ENCODE measurements at places on chromosomes 13 and 19.

DNA sequence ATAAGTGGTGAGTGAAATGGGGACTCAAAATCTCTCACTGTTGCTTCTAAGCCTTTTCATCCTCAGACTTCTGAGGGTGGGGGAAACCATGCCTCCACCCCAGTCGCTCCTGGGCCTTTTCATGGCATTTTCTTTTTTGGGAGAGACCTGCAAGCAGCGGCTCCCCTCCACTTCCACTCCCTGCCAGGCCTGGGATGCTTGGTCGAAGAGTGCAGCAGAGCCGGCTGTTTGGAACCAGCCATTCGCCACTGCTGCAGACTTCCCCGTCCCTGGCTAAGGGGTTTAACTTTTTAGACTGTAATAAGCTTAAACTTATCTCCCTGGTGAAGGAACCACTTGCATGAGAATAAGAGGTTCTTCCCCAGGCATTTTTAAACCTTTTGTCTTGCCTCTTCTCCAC, 617.2 kb downstream of the PCDH9 start:
- no peak for ATAC-seq

GRCh38 chr13:79246578-79246949, 159.5 kb downstream of the RBM26 start:
- ATAC-seq = no peak

- ATAC-seq = peak; percentile 44
These were observed 3.8 kb downstream of the PDE4A start for GRCh38 chr19:10424011-10424637.

DNA sequence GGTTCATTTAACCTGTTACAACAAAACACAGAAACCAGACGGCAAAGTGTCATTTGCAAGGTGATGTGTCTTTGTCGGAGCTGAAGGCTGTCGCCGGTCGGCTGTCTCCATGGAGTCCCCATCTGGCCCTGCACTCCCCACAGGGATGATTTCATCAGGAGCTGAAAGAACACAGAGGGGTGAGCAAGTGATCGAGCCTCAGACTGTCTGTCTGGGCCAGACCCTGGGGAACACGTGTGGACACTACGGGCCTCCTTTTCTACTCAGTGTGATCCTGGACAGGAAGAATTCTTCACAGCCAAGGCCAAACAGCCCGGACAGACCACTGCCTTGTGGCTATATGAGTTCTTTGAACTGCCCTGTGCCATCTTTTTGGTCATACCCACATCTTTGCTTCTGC, 85.1 kb downstream of the RNASEH2B start:
- ATAC-seq = no peak

- no peak for ATAC-seq
These were observed 460.0 kb downstream of the RFC3 start for GRCh38 chr13:34277936-34278335.

DNA sequence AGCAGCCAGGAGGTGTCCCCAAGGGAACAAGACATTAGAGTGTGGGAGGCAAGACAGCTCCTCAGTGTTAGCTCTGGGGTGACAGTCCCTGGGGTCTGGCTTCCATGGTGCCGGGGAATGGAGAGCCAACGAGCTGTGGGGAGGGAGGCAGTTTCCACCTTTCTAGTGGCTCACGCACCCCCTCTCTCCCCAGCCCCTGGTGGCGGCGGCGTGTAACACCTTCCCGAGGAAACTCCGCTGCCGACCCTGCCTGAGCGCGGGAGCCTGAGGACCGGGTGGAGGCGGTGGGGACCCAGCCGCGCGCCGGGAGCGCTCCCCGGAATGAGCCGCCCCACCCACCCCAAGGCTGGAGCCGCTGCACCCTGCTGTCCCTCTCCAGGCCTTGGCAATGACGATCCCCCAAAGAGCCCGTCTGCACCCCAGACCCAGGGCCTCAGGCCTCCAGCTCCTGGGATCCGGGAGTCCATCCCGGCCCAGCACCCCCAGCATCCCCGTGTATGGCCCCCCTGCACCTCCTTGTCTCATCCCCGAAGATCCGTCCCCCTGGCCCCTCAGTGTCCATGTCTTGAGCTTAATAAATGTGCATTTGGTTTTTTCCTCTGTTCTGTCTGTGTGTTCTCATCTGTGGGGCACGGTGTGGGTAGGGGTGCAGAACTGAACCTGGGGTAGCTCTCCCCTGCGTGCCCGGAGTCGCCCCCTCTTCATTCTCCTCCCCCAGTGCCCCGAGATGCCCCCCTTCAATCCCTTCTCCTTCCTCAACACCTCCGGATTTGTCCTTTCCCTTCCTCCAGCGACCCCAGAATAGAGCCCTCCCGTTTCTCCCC, 622 bp upstream of the FXYD5 start:
- ATAC-seq = peak; percentile 72

DNA sequence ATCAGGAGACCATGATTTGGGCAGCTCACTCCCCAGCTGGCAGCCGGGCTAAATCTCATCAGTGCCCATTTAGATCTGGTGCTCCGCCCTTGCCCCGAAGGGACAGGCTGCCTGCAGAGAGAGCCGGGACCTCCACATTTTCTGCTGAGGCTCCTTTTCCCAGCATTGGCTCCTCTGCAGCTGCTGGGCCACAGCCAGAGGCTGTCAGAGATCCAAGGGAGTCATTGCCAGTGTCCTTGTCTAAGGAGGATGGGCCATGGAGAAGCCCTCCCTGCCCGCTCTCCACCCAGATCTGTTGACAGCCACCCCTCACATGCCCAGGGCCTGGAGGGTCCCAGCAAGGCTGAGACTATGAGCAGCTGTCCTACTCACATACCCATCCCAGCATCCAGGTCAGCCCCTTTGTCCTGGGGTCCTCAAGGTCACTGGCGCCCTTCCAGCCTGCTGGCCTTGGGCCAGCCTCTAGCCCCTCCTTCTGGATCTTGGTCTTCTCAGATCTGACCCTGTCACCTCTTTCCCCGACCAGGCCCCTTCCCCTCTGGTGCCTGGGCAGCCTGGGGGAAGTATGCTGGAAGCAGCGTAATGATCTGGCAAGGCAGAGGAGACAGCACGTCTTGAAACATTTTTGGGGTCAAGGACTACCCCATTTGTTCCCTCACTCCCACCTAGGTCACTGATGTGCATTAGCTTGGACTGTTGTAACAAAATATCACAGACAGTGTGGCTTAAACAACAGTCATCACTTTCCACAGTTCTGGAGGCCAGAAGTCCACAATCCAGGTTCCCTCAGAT, 7.9 kb downstream of the PIN1 start:
- ATAC-seq = no peak

- ATAC-seq = peak; percentile 13
These were observed 187.1 kb downstream of the TDRD3 start for GRCh38 chr13:60583911-60584753.

GRCh38 chr19:41796362-41796761, at the start of gene CEACAM3:
TSS of gene CEACAM3 (plus strand) at chr19:41796587. CDS start at chr19:41796678, 91 bp downstream.
- no peak for ATAC-seq

DNA sequence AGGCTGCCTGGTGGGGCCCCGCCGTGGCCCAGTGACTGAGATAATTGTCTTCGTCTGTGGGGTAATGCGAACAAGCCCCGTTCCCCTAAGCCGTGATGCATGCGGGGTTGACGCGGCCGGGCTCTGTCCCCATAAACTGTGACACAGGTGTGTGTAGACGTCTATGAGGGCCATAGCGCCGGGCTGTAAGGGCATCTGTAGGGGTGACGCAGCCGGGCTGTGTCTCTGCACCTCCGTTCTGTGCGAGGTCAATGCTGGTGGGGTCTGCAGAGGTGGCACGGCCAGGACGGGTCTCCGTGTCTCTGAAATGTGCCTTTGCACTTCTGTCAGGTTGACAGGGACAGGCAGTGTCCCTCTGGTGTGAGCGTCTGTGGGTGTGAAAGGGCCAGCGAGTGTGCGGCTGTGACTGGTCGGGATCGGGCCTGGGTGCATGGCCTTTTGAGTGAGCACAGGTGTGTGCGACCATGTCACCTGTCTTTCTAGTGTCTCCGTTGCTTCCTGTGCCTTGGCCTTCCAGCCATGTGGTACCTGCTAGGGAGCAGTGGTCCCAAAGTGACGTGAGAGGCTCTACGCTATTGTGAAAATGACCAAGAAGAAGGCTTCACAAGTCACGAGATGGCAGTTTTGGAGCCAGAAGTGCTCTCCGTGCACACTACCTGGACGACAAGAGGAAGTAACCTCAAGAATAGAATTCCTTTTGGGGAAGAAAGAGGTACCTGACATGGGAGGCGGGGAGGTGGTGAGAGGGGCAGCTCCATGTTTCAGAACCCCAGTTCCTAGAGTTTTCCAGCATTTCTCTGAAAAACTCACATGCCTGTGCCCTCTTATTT, 16.4 kb upstream of the ZNF331 start:
- no peak for ATAC-seq

DNA sequence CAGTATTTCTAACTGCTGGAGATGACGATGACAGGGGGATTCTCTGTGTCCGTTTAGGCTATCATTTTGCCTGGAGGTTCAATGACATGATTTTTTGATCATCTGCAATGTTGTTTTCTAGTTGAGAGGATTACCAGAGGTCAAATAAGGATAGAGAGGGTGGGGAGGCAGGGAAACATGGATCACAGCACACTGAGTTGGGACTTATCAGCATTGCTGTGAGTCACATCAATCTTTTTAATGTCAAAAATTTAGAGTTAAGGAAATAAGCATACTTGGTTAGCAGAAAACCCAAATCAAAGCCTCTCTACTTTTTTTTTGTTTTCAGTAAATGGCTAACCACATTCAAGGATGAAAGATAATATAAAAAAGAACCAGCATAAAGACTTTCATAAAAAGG, 43.0 kb upstream of the CSNK1A1L start:
- no peak for ATAC-seq

DNA sequence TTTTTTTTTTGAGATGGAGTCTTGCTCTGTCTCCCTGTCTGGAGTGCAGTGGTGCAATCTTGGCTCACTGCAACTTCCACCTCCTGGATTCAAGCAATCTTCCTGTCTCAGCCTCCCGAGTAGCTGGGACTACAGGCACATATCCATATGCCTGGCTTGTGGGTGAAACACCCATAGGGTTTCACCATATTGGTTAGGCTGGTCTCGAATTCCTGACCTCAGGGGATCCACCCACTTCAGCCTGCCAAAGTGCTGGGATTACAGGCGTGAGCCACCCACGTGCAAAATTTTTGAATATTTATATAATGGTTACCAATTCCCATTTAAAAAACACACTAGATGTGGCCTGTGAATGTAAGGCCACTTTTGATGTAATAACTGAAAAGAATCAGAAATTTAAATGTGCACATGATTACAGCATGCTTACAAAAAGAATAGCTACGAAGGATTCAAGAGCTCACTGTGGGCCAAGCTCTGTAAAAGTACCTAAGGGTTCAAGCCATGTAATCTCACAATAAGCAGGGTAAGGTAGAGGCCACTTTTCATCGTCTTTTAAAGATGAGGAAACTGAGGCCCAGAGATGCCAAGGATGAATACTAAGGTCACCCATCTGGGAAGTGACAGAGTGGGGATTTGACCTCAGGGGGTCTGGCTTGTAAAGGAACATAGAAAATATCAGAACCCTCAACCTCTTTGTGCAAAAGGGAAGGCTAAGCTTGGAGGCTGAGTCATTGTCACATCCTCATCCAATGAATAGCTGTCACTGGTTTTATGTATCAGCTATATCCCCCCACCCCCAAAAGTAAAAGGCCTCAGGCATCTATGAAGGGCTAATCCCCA, 17.8 kb downstream of the TNFSF14 start:
- no peak for ATAC-seq

- ATAC-seq = no peak
These were observed 343.5 kb downstream of the GPC5 start for GRCh38 chr13:91741925-91742324.

Measured in stimulated activated memory B cell treated with anti-CD40 and anti-IgM and Interleukin-4, amounts not matched to agents 10 μg/mL and 1 μg/mL and 100 μg/mL, for 72 hours (primary cell).